ENCODE measurements at places on chromosomes 7 and 10.

- DNase-seq, result no peak
Measured at GRCh38 chr10:12420530-12421120, 71.3 kb downstream of the CAMK1D start.

- no peak for DNase-seq
Measured at GRCh38 chr10:78342827-78343653, 309.4 kb downstream of the RPS24 start.

DNA sequence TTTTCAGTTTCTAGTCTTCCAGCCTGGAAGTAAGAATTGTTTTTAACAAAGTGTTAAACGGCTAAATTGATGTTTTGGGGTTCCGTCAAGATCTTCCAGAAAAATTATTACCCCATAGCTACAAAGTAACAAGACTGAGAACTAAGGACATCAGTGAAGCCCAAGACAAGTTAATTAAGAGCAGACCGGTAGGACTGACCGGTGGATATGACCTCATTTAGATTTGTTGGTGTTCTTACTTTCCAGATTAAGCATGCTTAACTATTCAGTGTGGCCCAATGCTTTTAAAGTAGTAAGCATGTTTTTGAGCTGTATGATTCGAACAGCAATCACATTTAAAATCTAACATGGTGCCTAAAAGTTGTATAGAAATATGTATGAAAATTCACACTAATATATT, 73.1 kb upstream of the RPA3 start:
- DNase-seq, result no peak

DNA sequence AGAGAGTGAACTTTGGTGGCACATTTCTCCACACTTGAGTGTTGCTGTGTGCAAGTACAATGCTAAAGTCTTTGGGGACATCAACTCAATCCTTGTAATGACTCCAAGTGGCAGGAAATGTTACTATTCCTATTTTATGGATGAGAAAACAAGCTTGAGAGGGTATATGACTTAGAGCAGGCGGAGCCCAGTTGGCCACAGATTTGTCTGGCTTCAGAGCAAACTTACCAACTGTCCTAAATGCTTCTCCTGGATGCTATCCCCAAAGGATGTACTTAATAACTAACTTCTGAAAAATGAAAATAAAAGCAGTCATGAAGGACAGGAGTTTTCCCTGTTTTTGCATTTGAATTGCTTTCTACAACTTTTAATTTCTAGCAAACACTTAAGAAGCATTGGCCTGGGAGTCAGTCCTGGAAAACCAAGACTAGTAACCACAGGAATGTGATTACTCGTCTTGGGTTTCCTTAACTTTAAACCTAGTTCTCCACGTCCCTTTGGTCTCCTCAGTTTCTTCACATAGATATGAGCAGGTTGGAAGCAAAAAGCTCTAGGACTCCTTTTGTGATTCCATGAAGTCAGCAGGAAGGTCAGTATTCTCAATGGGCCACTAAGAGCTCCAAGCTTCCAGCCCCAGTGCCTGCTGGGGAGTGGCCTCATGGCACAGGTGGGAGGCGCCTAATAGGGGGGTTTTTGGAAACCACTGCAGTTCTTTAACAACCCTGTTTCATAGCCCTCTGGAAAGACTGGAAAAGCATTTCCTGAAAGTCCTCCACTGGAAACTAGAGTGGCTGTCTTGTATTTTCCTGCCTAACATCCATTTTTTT, 140.8 kb downstream of the GLCCI1 start:
- DNase-seq, result no peak

DNA sequence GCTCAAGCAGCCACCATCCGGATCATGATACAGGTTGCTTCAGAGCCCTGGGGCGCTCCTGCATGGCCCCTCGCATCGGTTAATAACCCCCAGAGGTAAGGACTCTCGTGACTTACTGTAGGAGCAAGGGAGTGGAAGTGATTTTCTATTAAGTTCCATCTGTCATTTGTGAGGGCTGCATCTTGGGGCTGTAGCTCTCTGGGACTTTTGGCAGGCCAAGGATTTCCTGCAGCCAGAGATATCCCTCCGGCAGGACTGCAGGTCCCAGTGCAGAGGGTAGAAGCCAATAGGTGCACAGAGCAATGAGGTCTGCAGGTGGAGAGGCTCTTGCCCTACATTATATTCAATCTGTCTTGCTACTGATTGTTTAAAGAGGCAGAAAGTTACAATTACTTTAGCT, 356.8 kb upstream of the ADARB2 start:
- no peak for DNase-seq

- no peak for DNase-seq
Measured at GRCh38 chr7:83060218-83060617, 102.5 kb downstream of the PCLO start.

- no peak for DNase-seq
Measured at GRCh38 chr7:27107391-27108381, 5.2 kb upstream of the HOXA2 start.

- no peak for DNase-seq
Measured at GRCh38 chr10:87660484-87661133, 931 bp downstream of the PAPSS2 start.

DNA sequence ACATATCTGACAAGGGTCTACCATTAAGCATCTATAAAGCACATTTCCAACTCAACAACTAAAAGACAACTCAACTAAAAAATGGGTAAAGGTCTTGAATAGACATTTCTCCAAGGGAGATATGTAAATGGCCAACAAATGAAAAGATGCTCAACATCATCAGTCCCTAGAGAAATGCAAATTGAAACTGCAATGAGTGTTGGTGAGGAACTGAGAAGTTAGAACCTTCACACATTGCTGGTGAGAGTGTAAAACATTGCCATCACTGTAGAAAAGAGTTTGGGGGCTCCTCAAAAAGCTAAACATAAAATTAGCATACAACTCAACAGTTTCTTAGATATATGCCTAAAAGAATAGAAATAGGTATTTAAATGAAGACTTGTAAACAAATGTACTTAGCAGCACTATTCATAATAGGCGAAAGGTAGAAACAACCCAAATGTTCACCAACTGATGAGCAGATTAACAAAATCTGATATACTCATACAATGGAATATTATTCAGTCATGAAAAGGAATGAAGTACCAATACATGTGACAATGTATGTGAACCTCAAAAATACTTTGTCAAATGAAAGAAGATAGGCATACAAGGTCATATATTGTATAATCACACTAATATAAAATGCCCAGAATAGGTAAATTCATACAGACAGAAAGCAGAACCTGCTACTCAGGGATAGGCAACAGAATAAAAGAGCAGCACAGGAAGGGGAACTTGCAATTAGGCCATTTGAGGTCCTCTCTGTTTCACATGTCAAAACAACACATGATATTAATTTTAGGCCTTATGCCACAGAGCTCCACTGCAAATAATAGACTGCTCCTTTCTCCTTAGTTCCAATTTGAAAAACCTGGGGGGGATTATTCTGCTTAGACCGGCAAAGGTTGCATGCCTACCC, 10.6 kb upstream of the LRRC72 start:
- DNase-seq, result no peak

DNA sequence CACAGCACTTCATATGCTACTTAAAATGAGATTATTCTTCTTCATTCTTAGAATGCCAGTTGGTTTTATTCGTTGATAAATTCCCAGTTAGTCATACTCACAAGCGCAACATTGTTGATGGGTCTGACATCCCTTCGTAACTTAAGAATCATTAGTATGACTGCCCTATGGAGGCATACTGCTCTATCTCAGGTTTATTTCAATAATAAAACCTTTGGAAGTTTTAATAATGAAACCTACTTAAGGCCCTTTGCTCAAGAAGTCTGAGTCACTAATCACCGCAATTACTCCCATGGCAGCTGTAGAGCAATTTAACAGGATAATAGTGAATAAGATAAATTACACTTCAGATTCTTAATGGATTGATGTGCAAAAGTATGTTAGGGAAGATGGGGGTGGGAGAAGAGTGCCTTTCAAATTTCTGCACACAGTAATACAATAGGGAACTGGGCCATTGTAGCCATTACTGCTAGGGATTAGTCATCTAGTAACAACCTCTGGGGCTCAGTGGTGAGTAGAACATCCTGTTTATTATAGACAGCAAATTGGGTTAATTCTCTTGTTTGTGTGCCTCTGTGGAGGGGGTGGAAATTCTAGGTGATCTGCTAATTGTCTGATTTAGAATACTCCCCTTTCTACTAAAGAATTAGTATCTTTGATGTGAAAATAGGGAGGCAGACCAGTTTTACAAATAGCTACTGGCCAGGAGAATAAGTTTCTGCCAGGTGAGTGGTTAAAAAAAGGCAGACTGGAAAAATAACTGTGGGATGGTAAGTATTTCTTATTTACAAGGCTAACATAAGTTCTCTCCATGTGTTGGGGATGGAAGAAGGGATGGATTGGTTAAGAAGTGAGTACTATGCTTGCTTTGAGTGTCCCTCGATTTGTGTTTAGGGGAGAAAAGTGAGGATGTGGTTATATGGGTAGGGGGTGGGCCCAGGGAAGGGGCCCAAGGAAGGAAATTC, 74.5 kb upstream of the VKORC1L1 start:
- DNase-seq, result no peak

DNA sequence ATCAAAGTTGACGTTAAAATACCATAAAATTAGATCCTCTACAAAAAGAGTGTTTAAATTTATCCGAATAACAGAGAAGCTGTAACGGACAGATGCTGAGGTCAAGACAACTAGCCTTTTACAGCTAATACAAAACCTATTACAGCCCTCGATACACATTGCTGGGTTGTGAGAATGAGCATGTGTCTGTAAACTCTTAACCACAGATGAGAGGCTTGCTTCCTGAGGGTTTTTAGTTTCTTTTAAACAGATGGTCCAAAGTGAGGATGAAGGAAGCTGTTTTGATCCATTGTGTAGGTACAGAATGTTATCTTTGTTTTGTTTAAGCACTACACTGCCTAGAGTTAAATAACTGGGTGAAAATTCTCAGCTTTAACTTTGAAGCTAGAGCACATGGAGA, 578.2 kb downstream of the PARD3 start:
- DNase-seq, result no peak

- peak; percentile 37 for DNase-seq
Measured at GRCh38 chr10:73096041-73096448, 621 bp downstream of the P4HA1 start.

All from stimulated activated CD8-positive, alpha-beta memory T cell treated with anti-CD3 and anti-CD28 coated beads, Interleukin-4, amount 100 ng/mL, for 4 hours (primary cell).